ENCODE measurements at places on chromosomes 4 and X.

DNA sequence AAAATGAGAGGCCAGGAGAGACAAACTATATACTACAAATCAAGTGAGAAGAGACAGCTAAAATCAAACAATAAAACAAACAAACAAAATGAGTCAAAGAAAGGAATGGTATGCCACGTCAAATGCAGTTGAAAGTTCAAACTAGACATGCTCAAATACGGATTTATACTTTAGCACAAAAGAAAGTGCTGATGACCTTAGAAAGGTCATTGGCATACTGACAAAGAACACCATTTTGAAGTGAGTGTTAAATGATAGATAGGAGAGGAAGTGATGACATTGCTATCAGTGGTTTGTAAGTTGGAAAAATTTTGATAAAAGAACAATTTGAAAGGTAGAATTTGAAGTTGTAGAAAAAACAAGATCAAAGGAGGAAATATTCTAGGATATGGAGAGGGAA lies 55.3 kb downstream of the TECRL start:
- no peak for DNase-seq

DNA sequence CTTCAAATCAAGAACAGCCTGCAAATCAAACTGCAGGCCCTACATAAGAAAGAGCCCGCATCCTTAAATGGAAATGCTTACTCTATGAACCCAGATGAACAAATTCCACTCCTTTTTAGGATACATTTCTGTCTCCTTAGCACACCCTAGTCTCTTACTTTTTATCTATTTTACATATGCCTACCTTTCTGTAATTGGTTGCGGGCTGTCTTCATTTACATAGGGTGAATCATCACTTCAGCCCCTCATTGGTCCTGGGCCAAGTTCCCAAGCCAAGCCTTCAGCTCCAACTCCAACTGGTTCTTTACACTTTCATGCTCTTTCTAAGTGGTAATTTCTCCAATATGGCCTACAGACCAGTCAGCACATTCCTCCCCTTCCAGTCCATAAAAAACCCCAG lies 219.3 kb downstream of the TRAM1L1 start:
- DNase-seq, result no peak

GRCh38 chr4:177802162-177802561 lies 359.9 kb upstream of the AGA start:
- DNase-seq, result no peak

- DNase-seq, result no peak
These were observed 4.2 kb downstream of the CXorf65 start for GRCh38 chrX:71102292-71102691.

- DNase-seq, result no peak
These were observed 153.0 kb downstream of the CBR4 start for GRCh38 chr4:168857009-168857408.

- DNase-seq, result no peak
These were observed 8.2 kb downstream of the RASSF6 start for GRCh38 chr4:73612032-73612431.

DNA sequence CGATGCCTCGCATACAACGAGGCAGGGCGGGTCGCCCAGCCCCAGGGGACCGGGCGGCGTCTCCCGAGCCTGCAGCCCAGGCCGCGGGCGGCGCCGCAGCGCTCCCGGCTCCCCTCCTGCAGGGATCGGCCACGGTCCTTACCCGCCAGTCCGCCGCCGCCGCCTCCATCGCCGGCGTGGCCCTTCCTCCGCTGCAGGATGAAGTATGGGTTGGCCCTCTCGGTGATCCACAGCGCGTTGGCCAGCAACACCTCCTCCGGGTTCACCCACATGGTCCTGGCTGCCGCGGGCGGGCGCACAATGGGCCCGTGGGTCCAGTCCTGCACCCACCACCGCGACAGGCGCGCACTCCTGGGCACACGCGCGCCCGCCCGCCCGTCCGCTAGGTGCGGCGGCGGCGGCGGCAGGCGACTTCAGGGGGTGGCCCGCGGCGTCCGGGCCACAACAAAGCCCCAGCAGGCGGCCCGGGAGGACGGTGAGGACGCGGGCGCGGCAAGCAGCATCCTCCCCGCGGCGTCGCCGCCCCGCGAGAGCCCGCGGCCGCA lies 339 bp downstream of the TBC1D9 start:
- DNase-seq, result peak; percentile 46

GRCh38 chrX:21940356-21940829 lies at the start of gene SMS:
TSS of gene SMS (plus strand) at chrX:21940709. CDS start at chrX:21940825, 116 bp downstream.
- peak; percentile 63 for DNase-seq

DNA sequence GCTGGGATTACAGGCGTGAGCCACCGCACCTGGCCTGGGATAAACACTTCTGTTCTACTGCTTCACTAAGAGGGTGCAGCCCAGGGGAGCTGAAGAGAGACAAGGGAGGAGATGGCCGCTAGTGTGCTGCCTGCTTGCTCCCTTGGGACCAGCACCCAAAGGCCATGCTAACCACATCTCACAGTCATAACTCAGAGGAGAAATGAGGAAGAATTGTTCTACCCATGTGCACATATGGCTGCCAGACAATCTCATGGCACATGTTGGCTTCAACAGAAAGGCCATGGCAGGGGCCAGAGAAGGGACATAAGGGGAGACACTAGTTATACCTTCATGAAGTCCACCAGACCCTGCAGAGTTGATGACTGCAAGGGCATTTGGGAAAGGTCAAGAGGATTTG lies 22.4 kb downstream of the CLDN22 start:
- no peak for DNase-seq

DNA sequence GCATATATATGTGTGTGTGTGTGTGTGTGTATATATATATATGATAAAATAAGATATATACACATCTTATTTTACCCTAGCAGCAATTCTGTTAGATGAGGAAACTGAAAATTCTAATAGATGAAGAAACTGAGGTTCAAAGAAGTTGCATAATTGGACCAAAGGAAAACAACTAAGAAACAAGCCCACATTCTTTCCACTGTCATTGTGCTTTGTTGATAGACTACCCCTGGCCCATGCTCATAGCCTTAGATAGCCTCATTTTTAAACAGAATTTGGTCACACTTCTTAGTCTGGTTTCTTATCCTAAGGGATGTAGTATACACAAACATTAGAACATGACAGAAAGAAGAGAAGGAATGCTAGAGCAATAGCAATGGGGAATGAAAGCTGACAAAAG lies 138.8 kb downstream of the NDST3 start:
- DNase-seq, result no peak

- DNase-seq, result no peak
These were observed 12.5 kb downstream of the SH2D1A start for GRCh38 chrX:124358800-124359383.

- no peak for DNase-seq
These were observed 119.8 kb upstream of the TRIM2 start for GRCh38 chr4:153084224-153084979.

DNA sequence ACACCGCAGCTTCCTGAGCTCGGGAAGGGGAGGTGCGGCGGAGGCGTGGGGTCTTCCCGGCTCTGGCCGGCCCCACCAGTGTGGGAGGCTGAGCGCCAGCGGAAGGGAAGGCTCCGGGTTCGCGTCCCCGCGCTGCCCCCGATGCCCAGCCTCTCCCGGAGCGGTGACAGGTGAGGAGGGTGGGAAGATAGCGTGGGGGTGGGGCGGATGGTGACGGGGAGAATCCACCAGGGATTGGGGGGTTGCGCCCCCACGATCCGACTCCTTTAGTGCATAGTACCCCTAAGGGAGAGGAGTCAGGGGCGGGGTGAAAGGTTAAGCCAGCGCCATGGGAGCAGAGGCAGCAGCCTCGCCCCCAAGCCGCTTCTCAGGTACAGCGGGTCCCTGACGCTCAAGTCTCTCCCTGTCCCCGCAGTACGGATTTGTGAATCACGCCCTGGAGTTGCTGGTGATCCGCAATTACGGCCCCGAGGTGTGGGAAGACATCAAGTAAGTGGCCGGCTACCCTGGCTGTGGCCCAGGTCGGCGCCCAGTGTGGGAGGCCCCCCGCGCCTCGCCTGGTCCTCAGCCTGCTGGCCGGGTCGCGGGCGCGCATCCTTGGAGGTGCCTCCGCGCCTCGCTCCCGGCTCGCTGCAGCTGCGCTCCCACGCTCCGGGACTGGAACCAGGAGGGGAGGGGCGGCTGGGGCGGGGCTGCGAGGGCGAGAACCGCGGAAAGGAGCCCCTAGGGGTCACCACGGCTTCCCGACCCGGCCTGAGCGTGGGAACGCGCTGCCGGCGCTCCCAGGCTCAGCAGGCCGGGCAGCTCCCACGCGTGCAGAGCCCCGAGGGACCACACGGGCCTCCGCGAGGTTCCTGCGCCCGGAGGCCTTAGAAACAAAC lies 791 bp downstream of the GUCY1B1 start:
- peak; percentile 44 for DNase-seq

DNA sequence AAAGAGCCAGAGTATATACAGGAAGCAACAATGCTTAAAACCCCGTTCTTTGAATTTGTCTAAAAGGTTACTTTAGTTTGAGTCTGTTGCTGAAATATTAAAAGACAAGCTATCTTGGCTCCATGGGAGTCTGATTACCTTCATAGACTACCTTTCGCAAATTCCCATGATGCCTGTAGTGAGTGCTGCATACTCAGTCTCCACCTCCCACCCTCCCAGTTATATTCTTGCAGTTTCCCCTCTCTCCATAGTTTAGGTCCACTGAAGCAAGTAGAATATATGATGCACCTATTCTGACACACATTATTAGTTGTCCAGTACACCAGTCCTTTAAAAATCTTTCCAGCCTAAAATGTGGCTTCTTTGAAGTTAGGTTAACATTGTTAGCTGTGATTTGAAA lies 2.4 kb downstream of the CNKSR2 start:
- DNase-seq, result no peak

DNA sequence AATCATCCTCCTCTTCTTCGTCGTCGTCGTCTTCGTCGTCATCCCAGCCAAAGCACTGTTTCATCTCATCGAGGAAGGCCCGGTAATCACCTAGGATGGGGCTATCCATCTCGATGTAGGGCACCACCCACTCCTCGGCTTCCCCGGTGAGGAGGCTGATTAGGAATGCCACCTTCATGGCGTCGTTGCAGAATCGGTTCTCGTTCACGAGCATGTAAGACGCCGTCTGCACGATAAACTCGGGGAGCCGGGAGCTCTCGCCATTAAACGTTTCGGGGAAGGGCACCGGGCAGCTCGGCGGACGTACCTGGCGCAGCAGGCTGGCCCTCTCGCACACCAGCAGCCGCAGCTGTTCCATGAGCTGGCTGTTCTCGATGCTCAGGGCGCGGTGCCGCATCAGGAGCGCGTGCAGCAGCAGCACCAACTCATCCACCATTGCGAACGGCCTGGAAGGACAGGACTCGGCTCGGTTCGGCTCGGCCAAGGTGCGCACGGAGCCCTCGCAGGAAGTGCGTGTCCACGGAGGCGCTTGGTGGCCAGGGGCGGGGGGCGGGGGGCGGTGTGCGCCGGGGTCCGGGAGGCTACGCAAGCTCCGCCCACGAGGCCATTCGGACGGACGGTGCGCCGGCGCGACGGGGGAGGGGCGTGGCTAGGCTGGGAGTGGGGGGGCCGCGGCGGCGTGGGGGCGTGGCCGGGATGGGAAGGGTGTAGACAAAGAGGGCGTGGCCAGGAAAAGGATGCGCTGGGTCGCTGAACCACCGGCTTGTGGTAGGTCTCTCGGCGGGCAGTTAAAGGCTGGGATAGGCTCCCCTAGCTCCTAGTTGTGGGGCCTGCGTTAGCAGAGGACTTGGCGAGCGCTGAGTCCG lies at the start of gene LDOC1:
LDOC1 (minus strand) TSS at position 544 of the 866 bp plus-strand sequence; CDS start at position 436, 108 bp downstream.
- DNase-seq, result peak; percentile 67

DNA sequence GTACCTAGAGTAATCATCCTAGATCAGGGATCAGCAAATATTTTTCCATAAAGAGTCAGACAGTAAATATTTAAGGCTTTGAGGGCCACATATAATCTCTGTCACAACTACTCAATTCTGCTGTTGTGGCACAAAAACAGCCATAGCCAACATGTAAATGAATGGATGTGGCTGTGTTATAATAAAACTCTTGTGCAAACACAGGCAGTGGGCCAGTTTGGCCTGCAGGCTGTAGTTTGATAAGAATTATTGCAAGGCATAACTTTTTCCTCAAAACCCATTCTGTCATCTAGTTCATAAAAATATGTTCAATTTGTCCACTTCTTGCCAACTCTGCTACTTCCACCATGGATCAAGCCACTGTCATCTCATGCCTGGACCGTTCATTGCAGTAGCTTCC lies 39.4 kb upstream of the SHROOM4 start:
- no peak for DNase-seq

DNA sequence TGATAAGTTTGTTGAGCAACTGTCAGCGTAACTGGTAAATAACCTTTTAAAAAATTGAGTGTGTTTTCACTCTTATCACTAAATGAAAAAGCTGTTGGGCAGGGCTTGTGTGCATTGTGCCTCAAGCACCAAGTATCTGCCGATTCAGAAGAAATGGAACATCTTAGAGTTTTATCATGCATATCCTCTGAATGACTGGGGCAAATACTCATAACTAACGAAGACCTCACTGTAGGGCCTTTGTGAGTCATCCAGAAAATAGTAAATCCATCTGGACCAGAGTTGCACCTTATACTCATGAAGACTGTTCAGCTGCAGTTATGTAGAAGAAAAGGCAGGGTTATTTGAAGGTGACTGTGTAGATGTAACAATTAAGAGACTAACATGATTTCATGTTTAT lies 222.1 kb downstream of the CAMK2D start:
- no peak for DNase-seq

DNA sequence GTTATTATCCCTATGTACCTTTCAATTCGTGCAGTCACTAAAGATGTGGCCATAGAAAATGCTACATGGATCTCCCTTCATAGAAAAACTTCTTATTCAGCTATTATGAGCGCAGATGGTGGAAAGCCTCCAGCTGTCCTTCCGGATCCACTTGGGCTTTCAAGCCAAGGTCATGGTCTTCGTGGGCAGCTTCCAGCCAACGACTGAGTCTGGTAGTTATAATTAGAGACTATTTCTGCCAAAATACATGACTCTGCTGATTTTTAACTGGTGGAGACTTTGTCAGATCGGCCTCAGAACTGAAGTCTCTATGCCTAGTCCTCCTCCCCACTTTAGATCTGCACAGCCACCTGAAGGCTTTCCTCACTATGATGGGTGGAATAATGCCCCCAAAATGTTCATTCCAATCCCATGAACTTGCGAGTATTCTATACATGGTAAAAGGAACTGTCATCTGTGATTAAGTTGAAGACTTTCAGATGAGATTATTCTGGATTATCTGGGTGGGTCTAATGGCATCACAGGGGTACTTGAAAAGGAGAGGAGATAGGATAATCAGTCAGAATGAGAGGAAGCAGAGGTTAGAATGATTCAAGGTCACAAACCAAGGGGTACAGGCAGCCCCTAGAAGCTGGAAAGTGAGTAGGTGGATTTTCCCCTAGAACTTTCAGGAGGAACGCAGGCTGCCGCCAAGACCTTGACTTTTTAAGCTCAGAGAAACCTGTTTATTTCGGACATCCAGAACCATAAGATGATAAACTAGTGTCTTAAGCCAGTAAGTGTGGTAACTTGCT lies 171.1 kb upstream of the CXCL13 start:
- DNase-seq, result no peak

DNA sequence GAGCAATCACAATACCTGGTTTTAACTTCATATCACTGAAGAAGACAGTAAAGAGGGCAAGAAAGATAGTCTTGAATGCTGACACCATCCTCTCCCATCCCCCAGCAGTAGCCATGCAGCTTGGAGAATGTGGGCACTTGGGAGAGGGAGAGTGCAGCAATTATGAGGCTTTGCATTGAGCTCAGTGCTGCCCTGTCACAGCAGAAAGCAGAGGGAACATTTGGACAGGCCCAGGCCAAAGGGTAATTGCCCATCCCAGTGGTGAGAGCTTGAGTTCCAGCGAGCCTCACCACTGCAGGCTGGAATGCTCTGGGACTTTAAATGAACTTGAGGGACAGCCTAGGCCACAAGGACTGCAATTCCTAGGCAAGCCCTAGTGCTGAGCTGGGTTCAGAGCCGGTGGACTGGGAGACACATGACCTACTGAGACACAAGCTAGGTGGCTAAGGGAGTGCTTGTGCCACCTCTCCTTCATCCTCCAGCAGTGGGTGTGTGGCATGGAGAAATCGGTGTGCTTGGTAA lies 36.3 kb downstream of the CORIN start:
- DNase-seq, result no peak
